ENCODE measurements at places on chromosomes 6 and 20. TPM values are rescaled to one million over a fixed set of nuclear protein-coding genes. Genes with fewer than 3 reads are reported as not detected.
A peak's percentile ranks its signal among the peaks of the same experiment; 100 is the strongest.

DNA sequence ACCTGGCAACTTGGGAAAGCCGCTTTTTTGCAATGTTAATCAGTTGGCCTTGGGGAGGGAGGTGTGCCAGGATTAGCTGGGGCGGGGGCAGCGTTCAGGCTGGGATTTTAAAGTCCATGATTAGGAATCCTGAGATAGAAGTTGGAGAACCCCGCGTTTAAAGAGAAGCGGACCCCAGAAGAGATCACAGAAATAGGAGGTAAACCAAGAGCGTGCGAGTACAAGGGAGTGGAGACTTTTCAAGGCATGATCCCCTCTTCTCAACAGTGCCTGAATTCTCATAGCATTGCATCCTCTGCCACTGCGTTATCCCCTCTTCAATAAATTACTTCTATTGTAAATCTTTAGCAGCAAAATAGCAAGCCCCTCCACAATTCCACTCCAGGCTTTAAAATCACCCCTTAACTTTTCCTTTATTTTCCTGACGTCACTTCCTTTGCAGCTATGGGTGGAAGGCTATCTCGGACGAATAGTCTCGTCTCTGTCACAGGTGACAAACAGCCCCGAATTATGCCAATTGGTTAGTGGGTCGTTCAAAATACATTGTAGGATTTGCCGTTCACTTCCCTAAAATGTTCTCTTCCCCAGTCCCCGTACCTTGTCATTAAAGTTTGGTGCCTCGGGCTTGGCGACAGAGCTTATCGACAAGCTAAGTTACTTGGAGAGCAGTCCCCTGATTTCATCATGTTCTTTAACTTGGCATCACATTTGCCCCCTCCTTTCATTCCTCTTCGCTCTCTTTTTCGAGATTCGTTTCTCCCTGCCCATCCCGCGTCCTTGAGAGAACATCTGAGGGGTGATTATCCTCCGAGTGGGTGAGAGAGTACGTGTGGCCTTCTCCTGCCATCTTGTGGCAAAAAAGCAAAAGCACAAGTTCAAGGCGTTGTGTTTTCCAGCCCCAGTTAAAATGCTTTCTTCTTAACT is 17.1 kb downstream of the OR2B2 start:
- DNase-seq, result peak; percentile 67

GRCh38 chr6:139600919-139601475 is 226.5 kb upstream of the CITED2 start:
- DNase-seq, result no peak

DNA sequence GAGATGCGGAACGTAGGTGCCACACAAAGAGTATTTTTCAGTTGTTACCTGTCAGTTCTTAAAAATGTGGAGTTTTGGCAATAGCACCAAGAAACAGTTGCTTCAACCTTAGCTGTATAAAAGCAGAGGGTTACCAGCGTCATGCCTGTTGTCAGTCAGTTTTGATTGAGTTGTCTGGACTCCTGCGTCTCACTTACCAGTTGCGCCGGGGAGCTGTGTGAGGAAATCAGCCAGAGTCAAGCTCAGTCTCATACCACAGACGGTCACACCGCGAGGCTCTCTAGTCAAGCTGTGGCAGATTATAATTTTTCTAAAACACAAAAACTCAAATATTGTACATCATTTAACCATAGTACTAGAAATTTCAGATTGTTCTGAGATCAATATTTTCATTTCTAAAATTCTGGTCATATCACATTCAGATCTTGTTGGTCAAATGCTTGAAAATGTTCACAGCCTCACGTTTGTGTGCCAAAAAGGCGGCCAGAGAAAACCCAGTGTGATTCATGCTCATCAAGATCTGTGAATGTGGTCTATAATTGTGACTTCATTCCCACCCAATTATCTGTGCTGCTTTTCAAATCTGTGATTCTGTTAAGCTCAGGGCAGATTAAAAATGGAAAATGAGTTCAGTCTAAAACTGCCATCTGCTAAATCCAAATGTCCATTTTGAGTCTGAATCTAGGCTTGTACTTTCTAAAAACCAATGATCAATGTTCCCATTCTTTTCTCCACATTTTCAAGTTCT is 37.5 kb downstream of the SASH1 start:
- DNase-seq, result no peak

GRCh38 chr6:127484212-127484863 is 25.1 kb upstream of the KIAA0408 start:
- DNase-seq, result peak; percentile 45

DNA sequence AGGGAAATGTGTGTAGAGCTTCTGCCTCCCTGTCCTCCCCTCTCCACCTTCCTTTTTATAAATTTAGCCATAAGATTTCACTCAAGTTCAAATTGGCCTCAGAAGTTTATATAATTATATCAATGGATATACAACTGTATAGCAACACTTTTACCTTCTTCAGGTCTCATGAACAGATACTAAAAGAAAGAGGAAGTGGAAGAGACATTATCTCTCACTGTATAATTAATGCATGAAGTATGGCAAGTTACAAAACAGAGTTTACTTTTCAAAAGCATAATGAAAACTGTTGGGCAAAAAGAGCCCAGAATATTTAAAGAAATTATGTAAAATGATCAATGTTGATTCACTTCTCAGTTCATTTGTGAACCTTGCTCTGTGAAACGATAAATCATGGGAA is 99.7 kb downstream of the PDE7B start:
- DNase-seq, result no peak

DNA sequence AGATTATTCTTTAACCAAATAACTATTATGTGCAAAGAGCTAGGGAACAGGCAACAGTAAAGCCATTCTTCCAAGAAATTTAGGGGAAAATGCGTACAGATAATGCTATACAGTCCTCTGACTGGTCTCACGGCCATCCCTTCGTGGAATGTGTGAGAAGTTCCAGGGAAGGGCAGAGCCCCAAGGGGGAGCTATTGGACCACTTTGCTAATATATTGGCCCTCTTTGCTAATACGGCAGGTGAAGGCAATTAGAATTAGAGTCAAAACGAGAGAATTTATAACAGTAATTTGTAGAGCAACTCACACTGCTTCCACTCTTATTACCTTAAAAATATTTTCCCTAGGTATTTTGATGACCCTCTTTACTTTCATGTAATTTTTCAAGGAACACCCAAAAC is 140.4 kb downstream of the IMPG1 start:
- no peak for DNase-seq

DNA sequence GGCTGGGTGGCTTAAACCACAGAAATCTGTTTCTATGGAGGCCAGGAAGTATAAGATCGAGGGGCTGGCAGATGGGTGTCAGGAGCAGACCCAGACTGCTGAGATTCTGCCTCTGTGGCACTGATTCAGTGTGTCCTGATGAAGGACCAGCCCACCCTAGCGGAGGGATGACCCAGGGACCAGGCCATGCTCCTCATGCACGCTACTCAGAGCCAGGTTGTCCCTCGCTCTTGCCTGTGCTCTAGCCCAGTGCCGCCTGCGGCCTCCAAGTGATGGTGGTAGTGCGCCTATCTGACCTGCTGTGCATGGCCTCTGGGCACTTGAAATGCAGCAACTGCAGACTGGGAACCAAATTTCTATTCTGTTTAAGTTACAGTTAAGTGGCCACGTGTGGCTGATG is 13.1 kb upstream of the APMAP start:
- no peak for DNase-seq

- DNase-seq, result no peak
These were observed 79.3 kb upstream of the NAA20 start for GRCh38 chr20:19937651-19938420.

- DNase-seq, result no peak
These were observed 76.6 kb upstream of the SCAF8 start for GRCh38 chr6:154656660-154657059.

GRCh38 chr6:89481695-89482094 is 48.7 kb downstream of the ANKRD6 start:
- DNase-seq, result no peak

- DNase-seq, result no peak
These were observed 22.2 kb upstream of the SLC17A3 start for GRCh38 chr6:25896252-25896651.

DNA sequence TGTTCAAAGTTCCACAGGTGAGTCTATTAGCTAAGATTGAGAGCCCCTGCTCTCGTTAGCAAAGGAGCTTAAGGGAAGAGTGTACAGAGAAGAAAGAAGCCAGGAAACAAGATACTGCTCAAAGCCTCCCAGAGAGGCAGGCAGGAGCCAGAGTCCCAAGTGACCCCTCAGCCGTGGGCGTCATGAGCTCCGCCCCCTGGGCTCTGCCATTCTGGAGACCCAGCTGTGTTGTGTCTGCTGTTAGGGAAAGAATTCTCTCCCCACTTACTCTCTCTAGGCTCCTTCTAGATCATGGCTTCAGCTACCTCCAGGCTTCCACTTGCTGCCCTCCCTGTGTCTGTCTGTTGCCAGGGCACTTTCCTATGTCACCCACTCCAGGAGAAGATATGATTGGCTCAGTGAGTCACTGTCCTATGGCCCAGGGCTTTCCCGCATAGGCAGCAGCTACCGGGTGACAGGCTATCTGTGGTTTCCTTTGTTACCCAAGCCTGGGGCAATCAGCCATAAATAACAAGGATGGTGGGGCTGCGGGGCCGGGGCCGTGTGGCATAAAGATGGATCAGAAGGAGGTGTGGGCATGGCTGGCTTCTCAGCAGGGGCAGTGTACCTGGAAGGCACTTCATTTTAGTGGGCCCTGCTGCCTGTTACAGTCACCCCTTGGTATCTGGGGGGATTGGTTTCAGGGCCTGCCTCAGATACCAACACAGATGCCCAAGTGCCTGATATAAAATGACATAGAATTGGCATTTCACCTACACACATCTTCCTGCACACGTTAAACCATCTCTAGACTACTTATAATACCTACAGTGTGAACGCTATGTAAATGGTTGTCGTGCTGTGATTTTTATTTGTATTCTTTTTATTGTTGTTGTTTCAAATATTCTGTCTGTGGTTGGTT is 118.9 kb downstream of the ARMC2 start:
- peak; percentile 78 for DNase-seq

MLN gene
- polyA plus RNA-seq, result not detected

TINAG gene
- polyA plus RNA-seq, result not detected

TCP11 gene
- not detected for polyA plus RNA-seq

PGC gene
- polyA plus RNA-seq, result not detected

MROH8 gene
- 0.60 TPM for polyA plus RNA-seq

DLK2 gene
- 53.9 TPM for polyA plus RNA-seq

SNAP25 gene
- polyA plus RNA-seq, result not detected

CLPSL2 gene
- polyA plus RNA-seq, result not detected

TAGAP gene
- 0.11 TPM for polyA plus RNA-seq
